ENCODE measurements at places on chromosomes 7 and 10.

- no peak for DNase-seq
These were observed 36.7 kb downstream of the IRF5 start for GRCh38 chr7:128974241-128974934.

GRCh38 chr7:134075799-134076198 is 51.3 kb upstream of the LRGUK start:
- no peak for DNase-seq

DNA sequence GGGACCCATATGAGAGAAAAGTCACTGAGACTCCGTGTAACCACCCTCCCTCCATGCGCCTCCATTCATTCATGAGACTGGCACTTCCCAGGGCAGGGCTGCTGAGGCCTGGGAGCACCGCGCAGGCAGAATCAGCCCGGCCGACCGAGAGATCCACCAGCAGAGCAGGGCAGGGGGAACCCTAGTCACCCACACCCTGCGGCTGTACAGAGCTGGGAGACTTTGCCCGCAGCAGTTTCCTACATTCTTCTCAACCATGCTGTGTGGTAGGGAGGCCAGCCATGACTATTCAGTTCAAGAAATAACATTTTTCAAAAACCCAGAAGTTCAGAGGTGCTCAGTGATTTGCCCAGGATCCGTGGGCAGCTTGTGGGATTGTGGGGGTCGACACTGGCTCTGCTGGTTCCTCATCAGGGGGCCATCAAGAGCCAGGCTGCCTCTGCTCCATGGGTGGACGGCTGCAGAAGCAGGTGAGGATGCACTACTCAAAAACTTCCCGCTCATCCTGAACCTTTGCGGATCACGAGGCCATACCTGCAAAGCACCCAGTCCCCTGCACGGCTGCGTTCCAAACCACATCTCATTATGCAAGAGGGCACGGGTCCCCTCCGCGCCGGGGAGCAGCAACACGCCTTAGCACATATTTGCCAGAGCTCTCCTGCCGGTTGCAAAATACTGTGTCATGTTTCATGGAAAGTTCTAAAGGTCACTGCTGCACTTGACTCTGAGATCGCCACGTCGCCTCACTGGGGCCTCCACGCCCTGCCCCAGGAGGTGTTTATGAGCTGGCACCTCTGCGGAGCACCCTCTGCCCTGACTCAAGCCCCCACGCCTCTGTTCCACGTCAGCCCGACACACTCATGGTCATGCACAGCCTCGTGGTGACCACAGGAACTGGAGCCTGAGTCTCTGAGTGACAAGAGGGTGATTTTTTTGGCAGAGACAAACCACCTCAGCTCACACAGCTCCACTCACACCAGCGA is 132.0 kb downstream of the PRKAG2 start:
- DNase-seq = no peak

DNA sequence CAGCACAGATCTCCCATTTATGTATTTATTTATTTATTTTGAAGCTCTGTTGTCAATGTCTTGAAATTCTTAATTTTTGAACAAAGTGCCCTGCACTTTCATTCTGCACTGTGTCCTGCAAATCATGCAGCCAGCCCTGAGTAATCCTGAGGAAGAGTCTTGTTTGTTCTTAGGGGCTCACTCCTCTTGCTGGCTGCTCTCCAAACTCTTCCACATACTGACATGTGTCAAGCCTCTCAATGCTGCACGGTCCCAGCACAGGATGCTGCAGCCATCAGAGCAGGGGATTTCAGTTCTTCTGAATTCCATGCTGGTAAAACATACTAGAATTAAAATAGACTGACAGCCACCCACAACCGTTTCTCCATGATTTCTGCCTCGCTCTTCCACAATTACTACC is 207.2 kb downstream of the PARD3 start:
- no peak for DNase-seq

DNA sequence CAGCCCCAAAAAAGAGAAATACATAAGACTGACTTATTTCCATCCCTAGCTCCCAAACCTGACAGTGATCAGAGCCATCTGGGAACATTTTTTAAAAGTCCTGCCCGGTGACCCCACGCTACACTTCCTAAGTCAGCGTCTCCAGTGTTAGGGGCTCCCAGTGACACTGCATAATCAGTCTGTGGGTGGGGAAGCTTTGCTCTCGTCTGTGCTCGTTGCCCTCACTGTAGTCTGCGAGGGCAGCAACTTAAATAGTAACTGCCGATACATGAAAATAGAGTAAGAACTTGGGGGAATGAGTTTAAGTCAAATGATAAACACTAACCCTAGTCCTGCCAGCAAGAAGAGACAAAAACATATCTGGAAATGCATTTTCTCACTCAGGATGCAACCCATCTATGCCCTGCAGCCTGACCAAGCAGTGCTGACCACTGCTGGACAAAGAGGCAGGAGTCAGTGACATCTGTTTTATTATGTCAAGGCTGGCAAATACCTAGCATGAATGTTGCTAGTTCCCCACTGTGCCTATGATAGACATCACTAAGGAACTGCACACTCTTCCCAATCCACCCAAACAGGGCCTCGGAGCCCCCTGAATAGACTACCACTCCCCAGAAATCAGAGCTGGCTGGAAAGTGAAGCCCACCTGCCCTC is 18.7 kb downstream of the ERCC6 start:
- DNase-seq = no peak

GRCh38 chr10:81116201-81116600 is 578.5 kb downstream of the SH2D4B start:
- no peak for DNase-seq

GRCh38 chr10:283916-284356 is 148.7 kb downstream of the ZMYND11 start:
- no peak for DNase-seq

DNA sequence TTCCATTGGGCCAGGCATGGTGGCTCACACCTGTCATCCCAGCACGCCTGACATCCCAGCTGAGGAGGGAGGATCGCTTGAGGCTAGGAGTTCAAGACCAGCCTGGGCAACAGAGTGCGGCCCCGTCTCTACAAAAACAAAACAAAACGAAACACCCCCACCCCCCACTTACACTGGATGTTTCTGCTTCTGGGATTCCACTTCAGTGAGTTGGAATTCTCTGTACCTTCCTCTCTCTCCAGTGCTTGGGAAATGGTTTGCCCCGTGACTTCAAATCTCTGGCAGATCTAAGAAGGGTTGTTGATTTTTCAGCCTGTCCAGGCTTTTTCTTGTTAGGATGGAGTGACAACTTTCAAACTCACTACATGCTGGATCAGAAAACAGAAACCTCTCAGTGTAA is 106.9 kb downstream of the ANLN start:
- no peak for DNase-seq

DNA sequence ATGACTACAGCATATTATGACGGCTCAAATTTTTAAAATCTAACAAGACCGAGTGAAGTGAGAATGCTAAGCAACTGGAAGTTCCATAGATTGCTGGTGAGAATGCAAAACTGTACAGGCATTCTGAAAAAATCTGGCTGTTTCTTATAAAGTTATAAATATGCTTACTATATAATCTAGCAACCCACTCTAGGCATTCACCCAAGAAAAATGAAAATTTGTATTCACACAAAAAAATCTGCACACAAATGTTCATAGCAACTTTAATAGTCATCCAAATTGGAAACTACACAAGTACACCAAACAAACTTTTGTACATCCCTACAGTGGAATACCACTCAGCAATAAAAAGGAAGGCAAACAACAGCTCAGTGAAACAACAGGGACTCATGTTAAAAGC is 39.9 kb upstream of the STARD3NL start:
- DNase-seq = no peak

GRCh38 chr10:15144788-15145187 is 23.7 kb downstream of the NMT2 start:
- DNase-seq = no peak

GRCh38 chr7:38374507-38374906 is 101.1 kb upstream of the TARP start:
- DNase-seq = peak; percentile 60

DNA sequence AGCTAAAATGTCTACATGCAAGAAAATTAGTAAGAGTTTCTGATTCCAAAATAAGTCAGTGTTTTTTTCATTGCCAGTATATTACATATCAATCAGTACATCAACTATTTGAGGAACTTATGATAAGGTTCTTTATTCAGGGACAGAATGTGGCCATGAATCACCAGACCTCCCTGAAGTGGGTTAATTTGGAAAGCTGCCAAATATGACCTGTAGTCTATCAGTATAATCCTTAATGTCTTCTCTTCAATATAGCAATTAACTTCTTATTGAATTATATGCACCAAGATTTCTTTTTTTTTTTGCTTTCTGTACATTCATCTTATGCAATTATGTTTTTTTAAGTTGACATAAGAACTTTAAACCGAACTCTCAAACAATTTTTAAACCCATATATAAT is 714.5 kb upstream of the POT1 start:
- no peak for DNase-seq

Measured in erythroblast (primary cell).